ENCODE measurements at places on chromosomes 3 and 15.

DNA sequence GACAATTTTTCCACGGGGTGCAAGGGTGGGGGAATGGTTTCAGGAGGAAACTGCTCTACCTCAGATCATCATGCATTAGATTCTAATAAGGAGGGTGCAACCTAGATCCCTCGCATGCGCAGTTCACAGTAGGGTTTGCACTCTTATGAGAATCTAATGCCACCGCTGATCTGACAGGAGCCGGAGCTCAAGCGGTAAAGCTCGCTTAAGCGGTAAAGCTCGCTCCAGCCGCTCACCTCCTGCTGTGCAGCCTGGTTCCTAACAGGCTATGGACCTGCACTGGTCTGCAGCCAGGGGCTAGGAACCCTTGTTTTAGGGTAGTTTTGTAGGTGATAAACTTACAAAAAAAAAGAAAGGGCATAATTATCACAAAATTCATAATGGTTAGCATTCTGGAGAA, 53.9 kb upstream of the RYR3 start:
- DNase-seq = no peak

GRCh38 chr15:62521396-62521795, 356.3 kb upstream of the C2CD4B start:
- no peak for DNase-seq

GRCh38 chr15:74352393-74352910, 15.0 kb downstream of the CYP11A1 start:
- no peak for DNase-seq

DNA sequence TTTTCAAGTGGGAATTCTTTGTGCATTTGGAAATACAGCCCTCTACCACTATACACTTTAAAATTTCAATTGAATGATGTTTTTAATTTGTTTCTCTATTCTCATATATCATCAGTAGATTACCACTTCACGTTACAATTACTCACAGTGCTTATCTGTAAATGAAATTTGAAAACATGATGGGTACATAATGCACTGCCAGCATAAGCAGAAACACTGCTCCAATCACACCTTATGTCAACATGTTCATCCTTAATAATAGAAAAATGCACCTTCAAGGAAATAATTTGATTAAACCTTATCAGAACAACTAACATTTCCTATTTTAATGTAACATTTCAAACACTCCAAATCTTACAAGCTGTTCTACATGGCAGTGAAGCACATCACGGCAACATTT, 718.4 kb downstream of the GBE1 start:
- no peak for DNase-seq

DNA sequence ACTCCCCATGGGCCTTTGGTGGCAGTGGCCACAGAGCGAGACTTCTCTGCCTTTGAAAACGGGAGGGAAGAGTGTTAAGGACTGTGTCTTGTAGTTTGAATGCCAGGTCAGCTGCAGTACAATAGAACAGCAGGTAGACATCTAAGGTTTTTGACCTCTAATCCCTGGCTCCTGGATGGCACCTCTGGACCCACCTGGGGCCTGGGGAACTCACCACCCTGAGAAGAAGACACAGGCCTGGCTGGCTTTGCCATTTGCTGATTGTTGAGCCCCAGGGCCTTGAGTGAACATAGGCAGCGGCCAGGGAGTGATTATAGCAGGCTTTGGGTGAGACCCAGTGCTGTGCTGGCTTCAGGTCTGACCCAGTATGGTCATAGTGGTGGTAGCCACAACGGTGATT, 66.4 kb downstream of the ZMAT3 start:
- DNase-seq = no peak

DNA sequence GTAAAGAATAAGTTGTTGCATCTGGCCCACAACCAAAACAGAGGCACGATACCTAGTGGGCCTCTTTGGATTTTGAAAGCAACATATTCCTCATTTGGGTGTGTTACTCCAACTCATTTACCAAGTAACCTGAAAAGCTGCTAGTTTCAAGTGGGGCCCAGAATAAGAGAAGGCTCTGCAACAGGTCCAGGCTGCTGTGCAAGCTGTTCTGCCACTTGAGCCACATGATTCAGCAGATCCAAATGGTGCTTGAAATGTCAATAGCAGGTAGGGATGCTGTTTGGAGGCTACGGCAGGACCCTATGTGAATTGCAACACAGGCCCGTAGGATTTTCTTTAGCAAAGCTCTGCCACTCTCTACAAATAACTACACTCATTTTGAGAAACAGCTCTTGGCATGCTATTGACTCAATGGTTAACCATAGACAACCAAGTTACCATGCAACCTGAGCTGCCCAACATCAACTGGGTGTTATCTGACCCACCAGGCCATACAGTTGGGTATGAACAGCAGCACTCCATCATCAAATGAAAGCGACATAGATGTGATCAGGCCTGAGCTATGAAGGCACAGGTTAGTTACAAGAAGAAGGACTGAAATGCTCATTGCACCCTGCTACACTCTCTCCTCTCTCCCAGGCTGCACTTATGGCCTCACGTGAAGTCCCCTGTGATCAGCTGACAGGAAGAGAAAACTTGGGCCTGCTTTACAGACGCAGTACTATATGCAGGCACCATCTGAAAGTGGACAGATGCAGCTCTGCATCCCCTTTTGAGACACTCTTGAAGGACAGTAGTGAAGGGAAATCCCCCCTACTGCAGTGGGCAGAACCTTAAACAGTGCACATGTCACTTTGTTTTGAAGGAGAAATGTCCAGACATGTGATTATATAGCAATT, 9.5 kb upstream of the MCF2L2 start:
- no peak for DNase-seq

GRCh38 chr3:188772886-188773285, 398.9 kb upstream of the TPRG1 start:
- DNase-seq = no peak

Data from 8988T (cell line).